ENCODE measurements at places on chromosomes 2 and 18. TPM values are rescaled to one million over a fixed set of nuclear protein-coding genes. Genes with fewer than 3 reads are reported as not detected.

DNA sequence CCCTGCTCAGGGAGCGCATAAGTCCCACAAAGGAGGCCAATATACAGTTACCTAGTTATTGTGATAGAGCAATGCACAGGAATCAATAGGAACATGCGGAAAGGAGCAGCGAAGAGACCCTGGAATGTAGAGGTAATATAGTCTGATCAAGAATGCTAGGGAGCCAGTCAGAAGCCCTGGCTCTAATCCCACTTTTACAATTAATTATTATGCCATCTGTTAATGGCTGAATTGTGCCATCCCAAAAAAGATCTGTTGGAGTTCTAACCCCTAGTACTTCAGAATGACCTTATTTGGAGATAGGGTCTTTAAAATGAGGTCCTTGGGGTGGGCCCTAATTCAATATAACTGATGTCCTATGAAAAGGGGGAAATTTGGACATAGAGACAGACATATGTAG is 7.7 kb upstream of the SPATS2L start:
- no peak for DNase-seq

DNA sequence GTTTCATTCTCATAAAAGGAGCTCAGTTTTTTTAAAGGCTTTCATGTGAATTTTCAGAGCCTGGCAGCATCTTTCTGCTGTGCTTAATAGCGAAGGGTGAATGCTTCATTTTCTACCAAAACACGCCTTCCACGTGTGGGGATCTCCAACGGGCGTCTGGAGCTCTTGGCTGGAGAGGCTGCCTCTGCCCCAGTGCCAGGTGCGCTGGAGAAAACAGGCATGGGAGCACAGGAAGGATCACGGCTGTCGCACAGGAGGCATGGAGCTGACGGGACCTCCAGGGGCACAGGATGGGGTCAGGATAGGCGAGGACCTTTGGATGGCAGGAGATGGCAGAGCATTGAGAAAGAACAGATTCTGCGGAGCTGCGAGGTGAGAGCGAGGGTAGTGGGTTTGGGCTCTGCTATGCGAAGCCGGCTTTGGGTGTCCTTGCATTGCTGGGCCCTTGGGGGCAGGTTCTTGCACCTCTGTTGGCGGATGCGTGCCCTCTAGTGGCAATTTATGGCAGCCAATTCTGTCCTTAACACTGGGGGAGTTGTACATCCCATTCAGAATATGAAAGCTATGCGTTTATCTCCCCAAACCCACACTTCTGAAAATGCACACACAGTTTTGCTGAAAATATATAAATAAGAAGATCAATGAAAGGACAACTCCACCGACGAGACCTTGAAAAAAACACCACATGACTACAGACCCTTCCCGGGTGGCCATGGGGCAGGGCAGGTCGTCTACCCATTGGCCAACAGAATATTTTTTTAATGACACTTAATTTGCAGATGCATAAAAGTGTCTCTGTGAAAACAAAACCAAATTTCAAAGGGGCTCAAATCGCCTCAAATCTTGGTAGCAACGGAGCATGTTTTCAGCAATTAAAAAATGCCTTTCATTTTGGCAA is 90.4 kb upstream of the SLC35G4 start:
- DNase-seq, result peak; percentile 81

DNA sequence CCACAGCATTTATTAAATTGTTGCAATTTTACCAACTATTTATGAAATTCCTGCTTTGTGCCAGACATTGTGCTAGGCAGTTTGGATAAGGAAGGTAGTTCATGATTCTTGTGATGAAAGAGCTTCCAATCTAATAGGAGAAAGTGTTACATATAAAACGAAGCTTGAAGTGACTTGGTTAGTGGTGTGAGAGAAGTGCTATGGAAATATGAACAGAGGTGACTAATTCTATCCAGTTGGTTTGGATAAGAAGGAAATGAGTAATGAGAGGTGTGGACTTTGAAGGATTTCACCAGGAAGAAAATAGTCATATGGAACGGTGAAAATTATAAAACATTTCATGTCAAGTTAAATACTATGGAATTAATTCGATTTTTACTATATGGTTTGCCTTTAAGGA is 48.6 kb downstream of the EML6 start:
- DNase-seq, result peak; percentile 74

GRCh38 chr2:141497272-141497671 is 633.5 kb downstream of the LRP1B start:
- DNase-seq, result no peak

Gene SEPTIN10
- 179 TPM for total RNA-seq

Gene NYAP2
- not detected for total RNA-seq
